ENCODE measurements at places on chromosomes 13 and 19.
A peak's percentile ranks its signal among the peaks of the same experiment; 100 is the strongest.

DNA sequence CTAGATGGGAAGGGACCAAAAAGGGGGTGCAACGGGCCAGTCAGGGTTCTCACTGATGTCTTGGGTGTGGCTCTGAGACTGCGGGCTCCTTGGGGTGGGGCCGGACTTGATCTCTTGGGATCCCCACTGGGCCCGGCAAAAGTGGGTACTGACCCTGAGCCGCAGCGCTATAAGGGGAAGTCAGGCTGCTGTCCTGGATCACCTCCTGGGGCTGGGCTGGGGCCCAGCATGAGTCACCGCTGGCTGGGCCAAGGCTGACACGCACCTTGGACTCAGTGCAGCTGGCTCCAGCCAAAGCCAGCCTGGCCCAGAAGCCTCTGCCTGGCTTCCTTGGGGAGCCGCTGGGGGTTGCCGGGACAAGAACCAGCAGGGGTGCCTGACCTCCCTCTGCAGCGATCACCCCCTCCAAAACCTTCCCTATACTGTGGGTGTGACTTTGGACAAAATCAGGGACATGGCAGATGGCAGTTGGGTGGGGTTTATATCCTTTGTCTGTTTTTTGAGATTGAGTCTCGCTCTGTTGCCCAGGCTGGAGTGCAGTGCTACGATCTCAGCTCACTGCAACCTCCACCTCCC is 617 bp upstream of the IQCN start:
- peak; percentile 88 for DNase-seq

- no peak for DNase-seq
These were observed 40.2 kb downstream of the SMIM24 start for GRCh38 chr19:3440082-3440481.

GRCh38 chr19:5224480-5224879 is 116.1 kb downstream of the PTPRS start:
- DNase-seq = no peak

GRCh38 chr19:40421993-40422747 is 3.6 kb downstream of the SERTAD1 start:
- no peak for DNase-seq

- no peak for DNase-seq
These were observed 261.3 kb downstream of the FOXO1 start for GRCh38 chr13:40404967-40405716.

GRCh38 chr19:48025480-48025879 is 18.4 kb downstream of the CABP5 start:
- DNase-seq = no peak

DNA sequence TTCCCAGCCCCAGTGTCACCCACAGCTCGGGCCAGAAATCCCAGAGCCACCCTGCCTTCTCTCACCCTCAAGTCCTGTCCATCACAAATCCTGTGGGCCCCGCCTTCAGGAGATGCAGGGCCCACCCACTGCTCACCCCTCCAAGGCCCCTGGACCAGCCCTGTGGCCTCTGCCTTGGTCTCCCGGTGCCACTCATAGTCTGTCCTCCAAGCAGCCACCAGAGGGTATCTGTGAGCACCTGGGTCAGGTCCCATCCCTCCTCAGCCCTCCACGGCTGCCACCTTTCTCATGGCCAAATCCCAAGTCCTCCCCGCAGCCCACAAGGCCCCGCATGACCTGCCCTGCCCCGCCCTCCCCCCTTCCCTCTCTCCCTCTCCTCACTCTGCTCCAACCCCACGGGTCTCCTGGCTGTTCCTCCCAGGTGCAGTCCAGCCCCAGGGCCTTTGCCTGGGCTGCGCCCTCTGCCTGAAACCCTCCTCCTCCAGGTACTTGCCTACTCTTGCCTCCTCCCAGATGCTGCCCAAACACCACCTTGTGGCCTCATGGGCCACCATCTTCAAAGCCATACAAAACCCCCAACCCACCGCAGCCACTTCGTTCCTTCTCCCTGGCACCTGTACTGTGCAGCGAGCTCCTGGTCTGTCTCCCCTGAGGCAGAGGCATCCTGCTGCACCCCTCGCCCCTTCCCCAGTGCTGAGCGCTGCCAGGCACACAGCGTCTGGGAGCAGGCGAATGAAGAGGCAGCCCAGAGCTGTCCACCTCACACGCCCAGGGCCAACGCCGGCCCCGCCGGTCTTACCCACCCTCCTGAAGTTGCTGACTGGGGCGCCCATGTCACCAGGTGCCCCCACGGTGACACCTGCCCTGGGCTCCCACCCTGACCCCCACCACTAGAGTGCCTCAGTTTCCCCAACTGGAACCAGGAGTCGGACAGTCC is 13.2 kb upstream of the UQCR11 start:
- DNase-seq = peak; percentile 14

GRCh38 chr13:89988206-89988605 is 1359.3 kb upstream of the MIR17HG start:
- peak; percentile 16 for DNase-seq

GRCh38 chr13:31591642-31592233 is 147.6 kb upstream of the RXFP2 start:
- no peak for DNase-seq

- DNase-seq = no peak
These were observed at the start of gene CADM4 for GRCh38 chr19:43639519-43640423. TSS of gene CADM4 (minus strand) at chr19:43639850. CDS start at chr19:43639790, 60 bp downstream.

- DNase-seq = peak; percentile 89
These were observed 6.7 kb downstream of the GRIN2D start for GRCh38 chr19:48400018-48400742.

DNA sequence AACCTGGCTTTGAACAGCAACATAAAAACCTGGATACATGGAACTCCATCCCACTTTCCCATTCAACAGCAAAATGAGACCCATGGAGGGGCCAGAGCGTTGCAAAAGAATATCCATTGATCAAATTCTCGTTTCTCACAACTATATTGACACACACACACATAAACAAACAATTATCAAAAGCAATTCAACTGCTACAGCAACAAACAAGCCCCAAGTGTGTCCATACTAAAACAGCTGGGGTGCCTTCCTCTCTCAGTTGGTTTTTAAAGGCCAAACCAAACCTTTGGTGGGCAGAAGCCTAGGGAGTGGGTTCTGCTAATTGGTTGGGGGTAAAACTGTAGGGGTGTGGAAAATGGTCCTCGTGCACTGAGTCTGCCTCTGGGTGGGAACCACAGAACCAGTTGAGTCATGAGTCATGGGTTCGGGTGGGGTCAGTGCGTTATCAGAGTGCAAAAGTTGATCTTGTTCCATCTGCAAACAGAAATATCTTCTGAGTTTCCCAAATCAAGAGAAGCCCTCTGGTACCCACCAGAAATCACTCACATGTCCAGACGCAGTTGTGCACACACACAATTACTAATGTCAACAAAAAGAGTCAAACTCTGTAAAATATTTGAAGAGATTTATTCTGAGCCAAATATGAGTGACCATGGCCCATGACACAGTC is 18.5 kb downstream of the GPR42 start:
- no peak for DNase-seq

DNA sequence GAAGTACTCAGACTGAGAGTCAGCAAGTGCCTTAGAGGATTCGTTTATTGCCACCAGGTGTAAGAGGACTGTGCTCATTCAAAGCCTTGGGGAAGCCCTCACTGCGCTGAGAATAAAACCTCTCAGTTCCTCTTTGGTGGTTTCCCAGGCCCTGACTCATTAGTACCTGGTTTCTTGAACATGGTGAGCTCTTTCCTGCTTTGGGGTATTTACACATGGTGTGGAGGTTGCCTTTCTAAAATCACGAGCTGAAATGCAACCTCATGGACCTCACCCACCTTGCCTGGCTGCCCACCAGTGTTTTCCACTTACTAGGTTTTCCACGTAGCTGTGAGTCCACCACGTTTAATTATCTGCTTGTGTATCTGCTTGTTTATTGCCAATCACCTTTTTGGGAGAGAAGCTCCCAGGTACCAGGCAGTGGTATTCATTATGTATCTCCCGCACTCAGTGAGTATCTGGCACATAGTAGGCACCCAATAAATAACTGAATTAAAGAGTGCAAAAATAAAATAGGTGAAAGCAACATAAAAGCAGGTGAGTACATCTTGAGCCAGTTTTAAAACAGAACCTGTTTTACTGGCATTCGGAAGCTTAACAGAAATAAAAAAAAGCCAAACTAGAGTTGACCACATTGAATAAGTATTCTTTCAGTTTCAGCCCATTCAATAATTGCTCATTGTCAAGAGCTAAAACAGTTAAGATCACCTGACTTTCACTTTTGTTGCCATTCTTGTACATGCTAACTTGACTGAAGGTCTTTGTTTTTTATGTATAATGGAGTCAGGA is 533.0 kb downstream of the MYO16 start:
- DNase-seq = no peak

DNA sequence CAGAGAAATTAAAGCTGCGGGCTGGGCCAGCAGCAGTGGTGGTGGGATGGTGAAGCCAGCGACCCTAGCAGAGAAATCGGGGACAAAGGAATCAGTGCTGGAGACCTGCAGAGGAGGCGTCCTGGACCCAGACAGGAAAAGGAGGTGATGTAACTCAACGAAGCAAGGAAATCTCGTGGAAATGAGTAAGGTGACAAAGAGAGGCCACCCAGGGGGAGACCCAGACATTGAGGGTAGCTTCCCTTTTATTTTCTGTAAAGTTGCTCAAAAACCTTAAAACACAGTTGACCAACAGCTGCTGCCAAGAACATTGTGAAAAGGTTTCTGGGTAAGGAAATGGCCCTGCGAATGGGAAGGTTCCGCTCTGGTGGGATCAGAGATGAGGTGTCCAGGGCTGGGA is 13.3 kb upstream of the RETN start:
- no peak for DNase-seq

- peak; percentile 55 for DNase-seq
These were observed 223.1 kb downstream of the MZT1 start for GRCh38 chr13:72504131-72504841.

- DNase-seq = peak; percentile 43
These were observed 1.2 kb upstream of the DCT start for GRCh38 chr13:94480672-94481145.

DNA sequence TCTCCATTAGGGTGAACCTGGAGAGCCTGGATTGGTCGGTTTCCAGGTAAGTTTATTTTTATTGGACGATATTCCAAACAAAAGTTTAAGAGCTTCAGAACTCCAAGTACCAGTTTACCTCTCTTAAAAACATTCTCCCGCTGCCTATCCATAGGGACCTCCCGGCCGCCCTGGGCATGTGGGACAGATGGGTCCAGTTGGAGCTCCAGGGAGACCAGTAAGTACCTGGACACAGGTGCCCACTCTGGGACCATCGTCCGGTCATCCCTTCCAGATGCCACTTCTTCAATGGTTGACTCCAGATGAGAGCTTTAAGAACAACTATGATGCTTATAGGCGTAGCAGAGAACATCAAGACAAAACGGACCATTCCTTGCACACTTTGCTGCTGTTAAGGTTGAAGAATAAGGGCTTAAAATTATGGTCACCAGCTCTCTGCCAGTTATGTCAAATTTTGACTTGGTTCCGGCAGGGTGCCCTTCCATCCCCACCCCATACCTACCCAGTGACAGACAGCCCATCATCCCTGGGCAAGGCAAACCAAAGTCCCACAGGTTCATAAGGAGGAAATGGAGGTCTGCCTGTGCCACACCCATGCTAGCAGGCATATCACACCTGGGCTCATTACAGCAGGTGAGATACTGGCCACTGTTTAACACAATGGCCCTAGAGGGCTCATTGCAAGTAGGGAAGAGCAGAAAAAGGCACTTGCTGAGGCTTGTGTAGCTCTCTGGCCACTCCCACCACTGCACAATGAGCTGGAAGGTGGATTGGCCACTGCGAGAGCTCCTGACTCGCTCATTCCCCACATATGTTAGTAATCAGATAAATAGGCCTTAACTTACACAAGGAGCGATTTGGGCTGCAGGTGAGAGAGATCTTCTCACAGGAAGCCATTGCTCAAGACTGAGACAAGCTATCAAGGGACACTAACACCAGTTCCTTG is 123.6 kb downstream of the COL4A2 start:
- no peak for DNase-seq

GRCh38 chr19:5665781-5666513 is 14.4 kb downstream of the MICOS13 start:
- peak; percentile 80 for DNase-seq

- DNase-seq = no peak
These were observed 44.9 kb downstream of the DIAPH3 start for GRCh38 chr13:60118696-60119400.

GRCh38 chr19:18427080-18427742 is 8.0 kb downstream of the SSBP4 start:
- no peak for DNase-seq

DNA sequence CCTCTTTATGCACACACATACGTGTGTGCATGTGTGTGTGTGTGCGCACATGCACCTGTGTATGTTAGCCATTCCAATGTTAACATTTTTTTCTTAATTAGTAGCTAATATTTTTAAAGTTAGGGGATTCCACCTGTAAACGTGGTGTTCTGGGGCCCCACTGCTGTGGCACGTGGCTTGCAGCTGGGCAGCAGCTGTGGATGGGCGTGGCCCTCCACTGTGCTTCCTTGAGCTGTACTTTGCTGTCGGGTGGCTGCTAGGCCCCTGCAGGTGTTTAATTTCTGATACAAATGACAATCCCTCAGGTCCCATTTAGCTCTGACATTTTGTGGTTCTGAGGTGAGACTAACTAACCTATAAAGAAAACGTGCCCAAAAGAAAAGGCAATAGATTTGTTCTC is 58.9 kb upstream of the GJB6 start:
- DNase-seq = no peak

DNA sequence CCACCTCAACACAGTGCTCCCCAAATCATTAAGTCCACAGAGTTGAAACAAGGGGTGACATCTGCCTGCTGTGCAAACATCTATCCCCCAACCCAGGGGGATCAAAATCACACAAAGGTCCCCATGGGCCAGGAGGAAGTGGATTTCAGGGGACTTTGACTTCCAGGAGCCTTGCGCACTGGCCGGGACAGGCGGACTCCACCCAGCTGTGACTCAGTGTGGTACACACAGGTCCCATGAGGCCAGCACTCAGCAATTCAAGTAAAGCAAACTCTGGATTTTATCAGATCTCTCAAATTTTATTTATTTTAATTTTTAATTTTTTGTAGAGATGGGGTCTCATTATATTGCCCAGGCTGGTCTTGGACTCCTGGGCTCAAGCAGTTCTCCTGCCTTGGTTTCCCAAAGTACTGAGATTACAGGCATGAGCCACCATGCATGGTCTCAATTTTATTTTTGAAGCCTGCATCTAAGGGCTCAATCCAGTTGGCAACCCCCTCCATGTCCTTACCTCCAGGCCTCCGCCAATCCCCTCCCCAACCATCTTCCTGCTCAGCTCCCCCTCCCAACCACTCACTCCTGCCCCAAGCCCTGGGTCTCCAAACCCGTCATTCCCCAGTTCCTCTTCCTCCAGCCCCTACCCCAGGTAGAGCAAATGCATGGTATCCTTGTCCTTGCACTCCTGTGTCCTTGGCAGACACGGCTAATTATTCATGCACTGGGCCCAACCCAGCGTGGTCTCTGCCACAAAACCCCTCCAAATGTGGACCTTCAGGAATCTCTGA is 18.2 kb downstream of the ARHGAP33 start:
- no peak for DNase-seq

GRCh38 chr13:106355866-106356265 is 179.6 kb downstream of the EFNB2 start:
- DNase-seq = no peak

Measured in iris pigment epithelial cell (primary cell).